ENCODE measurements at places on chromosomes 3 and 15.
A peak's percentile ranks its signal among the peaks of the same experiment; 100 is the strongest.

DNA sequence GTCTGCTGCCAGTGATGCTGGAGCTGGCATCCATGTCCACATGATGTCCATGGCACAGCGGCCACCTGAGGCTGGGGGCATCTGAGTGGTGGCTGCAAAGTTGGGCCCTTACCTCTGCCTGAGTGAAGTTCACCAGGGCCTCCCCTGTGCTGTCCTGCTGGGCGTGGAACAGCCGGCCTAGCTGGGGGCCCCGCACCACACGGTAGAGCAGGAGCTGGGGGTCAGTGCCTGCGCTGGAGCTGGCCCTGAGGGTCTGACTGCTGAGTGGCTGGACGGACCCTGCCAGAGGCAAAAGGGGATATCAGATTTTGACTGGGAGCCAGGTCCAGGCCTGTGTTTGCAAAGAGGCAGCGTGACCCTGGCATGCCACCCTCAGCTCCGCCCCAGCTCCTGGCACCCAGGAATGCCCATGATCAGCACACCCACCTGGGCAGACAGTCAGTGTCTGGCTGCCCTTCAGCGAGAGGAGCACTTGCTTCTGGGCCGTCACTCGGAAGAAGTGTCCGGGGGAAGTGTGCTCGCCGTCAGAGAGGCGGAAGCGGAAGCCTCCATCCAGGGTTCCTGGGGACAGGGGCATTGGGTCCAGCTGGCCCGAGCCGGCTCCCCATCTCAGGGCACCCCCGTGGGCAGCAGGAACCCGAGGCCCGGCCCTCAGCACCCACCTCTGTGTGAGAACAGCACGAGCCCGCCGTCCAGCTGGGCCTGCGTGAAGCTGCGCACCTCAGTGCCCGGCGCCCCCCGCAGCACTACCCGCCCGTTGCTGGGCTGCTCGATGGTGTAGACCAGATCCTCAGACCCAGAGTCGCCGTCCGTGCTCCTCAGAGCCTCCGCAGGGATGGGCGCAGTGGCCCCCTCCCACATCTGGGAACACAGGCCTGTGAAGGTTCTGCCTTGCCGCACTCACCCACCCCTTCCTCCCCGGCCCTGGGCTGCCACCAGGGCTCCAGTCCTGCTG, 30.2 kb downstream of the CSPG4 start:
- DNase-seq = no peak

GRCh38 chr15:76999996-77000395, 5.1 kb downstream of the PSTPIP1 start:
- DNase-seq = no peak

DNA sequence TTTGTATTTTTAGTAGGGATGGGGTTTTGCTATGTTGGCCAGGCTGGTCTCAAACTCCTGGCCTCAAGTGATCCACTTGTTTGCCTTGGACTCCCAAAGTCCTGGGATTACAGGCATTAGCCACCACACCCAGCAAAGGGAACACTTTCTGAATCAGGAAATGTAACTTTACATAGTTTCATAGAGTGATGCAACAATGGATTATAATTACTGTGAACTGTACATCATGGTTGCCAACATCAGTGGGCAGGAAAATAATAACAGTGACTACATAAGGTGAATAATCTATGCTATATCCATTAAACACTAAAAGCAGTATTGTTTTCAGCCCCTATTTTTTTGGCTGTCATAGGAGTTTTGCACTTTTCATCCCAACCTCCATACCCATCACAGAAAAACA, 5.0 kb upstream of the KPNA1 start:
- DNase-seq = no peak

DNA sequence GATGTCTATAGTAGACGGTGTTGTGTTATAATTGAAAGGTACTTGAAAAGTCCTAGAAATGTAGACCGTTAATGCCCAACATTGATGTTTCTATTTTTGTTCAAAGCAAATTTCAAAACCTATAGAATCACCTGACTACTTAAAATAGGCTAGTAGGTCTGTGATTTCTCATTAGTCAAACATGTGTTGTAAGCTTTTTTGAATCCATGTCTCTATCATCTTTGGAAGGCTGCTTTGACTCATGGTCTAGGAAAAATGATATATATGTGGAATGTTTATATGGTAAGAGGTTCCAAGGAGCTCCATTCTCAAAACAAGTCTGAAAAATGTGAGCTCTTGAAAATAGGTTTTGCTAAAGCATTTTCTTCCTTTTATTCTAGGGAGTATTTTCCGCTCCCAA, 375.3 kb downstream of the LPP start:
- no peak for DNase-seq

GRCh38 chr3:156770699-156771414, 55.3 kb upstream of the LEKR1 start:
- DNase-seq = no peak

GRCh38 chr3:146640955-146641867, 36.1 kb upstream of the PLSCR5 start:
- DNase-seq = peak; percentile 11

GRCh38 chr3:46124216-46125177, 83.6 kb downstream of the CCR1 start:
- no peak for DNase-seq

GRCh38 chr15:58378241-58379085, 53.3 kb upstream of the LIPC start:
- DNase-seq = no peak

DNA sequence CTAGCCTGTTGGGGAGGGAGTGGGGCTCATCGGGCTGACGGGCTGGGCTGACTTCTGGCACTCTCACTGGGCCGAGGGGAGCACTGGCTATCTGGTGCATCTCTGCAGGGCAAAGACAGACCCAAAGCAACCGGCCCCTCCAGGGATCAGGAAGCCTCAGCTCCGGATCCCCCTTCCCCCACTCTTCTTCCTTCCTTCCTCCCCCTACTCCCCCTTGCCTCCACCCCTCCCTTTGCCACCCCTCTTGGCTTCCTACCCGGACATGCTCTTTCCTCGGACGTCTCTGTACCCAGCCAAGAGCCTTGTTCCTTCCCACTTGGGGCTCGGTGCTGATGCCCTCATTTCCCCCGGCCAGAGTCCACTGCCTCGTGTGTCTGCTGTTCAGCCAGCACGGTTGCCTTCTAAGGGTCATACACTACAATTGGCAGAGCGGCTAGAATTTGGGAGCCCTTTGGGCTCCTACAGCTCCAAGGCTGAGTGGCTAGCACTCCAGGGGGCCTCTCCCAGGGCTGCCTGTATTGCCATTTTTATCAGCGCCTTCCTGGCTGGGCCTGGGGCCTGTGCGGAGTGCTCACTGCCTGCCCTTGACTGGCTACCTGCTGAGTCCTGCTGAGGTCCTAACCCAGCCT, 10.9 kb downstream of the SEMA3F start:
- no peak for DNase-seq

GRCh38 chr3:191300422-191300821, 28.8 kb upstream of the CCDC50 start:
- DNase-seq = no peak
